AG09309 (cell line): ENCODE measurements at places on chromosomes 5 and 9.
A peak's percentile ranks its signal among the peaks of the same experiment; 100 is the strongest.

DNA sequence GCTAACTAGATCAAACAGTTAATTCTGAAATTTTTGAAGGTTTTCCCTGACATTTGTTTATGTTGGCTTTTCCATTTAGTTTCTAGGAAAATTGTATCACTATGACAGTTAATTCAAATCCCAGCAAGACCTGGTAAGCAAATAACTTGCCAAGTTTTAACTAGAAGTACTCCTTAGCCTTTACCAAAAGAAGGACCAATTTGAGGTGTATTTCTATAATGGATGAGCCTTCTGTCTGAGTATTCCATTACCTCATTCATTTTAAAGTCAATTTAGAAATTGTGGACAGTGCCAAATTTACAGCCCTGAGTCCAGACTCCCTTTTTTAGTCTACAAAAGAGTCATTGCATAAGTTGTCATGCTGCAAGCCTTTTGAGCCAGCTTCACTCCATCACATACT lies 687.6 kb downstream of the CETN3 start:
- no peak for DNase-seq

GRCh38 chr9:27977931-27978330 lies 404.6 kb upstream of the C9orf72 start:
- DNase-seq: no peak

- DNase-seq: peak; percentile 51
These were observed 162.2 kb downstream of the GLIS3 start for GRCh38 chr9:4137681-4138099.

DNA sequence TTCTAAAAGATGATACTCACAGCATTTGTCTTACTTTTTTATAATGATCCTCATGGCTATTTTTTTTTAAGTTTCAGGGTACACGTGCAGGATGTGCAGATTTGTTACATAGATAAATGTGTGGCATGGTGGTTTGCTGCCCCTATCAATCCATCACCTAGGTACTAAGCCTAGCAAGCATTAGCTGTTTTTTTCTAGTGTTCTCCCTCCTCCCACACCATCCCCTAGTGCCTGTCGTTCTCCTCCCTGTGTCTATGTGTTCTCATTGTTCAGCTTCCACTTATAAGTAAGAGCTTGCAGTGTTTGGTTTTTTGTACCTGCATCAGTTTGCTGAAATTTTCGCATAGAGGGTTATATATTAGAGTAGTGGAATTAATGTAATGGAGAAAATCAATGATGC lies 189.1 kb upstream of the CDH12 start:
- DNase-seq: no peak

- DNase-seq: no peak
These were observed 416.9 kb upstream of the IRX4 start for GRCh38 chr5:2299388-2300220.

- no peak for DNase-seq
These were observed 17.6 kb upstream of the SHOC1 start for GRCh38 chr9:111812337-111812736.

- DNase-seq: no peak
These were observed 3.2 kb downstream of the TOR2A start for GRCh38 chr9:127731938-127732337.

DNA sequence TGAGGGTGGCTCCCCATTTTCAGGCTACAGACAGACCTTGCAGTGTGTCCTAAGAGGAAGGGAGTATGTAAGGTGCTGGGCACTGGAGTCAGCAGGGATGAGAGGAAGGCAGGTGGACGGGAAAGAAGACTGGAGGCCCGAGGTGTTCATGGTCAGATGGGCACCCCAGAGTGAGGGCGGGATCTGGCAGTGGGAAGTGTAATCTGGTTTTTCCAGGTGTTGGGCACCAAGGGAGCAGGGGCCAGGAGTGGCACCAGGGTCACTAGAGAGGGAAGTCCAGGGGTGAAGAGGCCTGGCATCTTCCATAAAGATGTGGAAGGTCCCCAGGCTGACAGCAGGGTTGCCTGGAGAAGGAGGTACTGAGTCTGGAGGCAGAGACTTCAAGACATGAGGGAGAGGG lies 29.7 kb downstream of the PITX1 start:
- DNase-seq: no peak

GRCh38 chr5:154373326-154373725 lies 72.5 kb upstream of the SAP30L start:
- DNase-seq: no peak

- DNase-seq: no peak
These were observed 43.6 kb upstream of the ZBTB43 start for GRCh38 chr9:126761274-126761673.

- DNase-seq: no peak
These were observed 63.8 kb downstream of the SMIM15 start for GRCh38 chr5:61098251-61098995.
